ENCODE measurements at places on chromosomes 5 and 9.

DNA sequence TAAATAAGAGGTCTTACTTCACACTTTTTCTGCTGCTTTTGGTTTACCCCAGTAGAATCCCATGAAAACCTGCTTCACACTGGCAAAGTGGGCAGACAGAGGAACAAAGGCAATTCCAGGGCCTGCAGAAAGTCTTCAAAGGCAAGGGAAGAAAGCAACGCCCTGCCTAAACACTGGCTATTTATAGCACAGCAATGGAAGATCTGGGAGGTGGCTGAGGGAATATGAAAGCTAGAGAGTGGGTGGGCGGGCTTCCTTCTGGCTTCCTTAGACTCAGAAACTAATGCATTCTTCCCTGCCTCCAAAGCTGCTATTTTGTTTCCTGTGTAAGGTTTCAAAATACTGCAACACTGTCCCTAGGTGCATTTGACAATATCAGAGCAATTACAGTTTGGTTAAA is 46.8 kb downstream of the ELAVL2 start:
- DNase-seq, result no peak

DNA sequence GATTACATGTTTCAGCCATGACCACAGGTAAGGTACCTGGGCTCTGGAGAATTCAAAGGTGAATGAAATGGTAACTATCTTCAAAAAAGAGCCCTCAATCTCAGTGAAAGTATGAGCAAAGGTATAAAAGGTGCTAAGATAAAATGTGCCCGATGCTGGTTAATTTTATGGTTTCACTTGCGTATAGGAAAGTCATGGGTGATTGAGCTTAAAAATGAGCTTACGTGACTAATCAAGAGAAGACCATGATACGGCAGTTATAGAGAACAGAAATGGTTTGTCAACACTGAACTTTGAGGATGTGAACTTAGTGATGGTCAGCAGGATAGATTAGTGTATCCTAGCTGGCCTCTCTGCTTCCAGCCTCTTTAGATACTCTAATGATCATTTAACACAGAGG is 320.1 kb downstream of the DEPDC1B start:
- no peak for DNase-seq

GRCh38 chr5:119131530-119132304 is 60.8 kb downstream of the DMXL1 start:
- DNase-seq, result no peak

- no peak for DNase-seq
Measured at GRCh38 chr9:34628656-34629490, at the start of gene ARID3C. Gene ARID3C (minus strand): TSS chr9:34629066. CDS start chr9:34628014, 1,052 bp downstream.

GRCh38 chr9:131346559-131346958 is 47.3 kb upstream of the PRRC2B start:
- DNase-seq, result no peak

DNA sequence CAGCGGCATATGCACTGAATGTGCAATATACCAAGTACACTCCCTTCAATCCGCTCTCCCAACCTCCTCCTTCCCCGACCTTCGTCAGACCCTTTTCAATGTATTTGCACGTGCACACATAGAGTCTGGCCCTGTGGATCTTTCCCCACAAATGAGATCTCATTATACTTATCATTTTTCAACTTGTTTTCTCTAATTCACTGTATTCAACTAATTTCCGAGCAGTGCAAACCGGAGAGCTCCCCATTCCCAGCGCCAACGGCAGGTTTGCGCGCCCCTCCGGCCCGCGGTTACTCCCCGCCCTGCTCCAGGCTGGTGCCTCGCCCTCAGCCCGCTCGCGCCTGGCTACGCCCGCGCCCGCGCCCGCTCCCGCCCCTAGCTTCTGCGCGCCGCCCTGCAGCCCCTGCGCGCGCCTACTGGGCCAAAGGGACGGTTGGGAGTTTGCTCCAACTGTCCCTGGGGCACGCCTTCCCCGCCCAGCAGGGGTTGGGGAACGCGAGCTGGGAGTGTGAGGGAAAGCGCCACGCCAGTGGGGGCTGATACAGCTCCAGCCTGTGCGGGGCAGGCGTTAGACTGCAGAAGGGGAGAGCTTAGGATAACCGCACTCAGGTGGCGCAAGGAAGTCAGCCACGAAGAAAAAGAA is 3.3 kb upstream of the CDC20B start:
- DNase-seq, result no peak

DNA sequence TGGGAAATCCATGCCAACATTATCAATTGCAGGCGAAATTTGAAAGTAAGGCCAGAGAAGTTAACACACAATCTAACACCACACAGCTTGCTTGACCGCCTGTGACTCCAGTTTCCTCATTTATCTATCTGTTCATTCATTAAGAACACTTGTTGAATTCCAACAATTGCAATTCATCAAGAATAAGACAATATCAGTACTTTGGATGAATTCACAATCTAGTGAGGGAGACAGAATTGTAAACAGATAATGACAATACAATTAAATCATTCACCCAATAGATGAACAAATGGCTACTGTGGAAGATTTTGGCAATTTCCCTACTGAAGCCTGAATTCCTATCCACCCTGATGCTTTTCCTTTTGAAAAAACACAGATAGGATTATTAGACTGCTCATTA is 181.6 kb downstream of the TRIM36 start:
- DNase-seq, result no peak

DNA sequence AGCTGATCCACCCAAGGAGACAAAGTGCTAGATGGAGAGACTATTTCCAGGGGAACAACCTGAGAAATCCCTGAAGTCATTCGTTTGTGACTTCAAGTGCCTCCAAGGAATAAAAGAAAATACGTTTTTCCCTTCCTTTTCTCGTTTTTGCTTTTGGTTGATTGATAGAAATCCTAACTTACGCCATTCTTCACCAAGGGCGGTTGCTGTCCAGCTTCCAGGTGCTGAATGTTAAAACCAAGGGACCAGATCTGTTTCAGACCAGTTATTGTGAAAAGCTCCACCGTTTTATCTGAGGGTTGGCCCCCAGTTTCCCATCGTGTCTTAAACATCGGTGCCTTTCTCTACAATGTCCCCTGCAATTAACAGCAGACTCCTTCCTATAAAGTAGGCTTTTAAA is 600.7 kb upstream of the SGCD start:
- no peak for DNase-seq

DNA sequence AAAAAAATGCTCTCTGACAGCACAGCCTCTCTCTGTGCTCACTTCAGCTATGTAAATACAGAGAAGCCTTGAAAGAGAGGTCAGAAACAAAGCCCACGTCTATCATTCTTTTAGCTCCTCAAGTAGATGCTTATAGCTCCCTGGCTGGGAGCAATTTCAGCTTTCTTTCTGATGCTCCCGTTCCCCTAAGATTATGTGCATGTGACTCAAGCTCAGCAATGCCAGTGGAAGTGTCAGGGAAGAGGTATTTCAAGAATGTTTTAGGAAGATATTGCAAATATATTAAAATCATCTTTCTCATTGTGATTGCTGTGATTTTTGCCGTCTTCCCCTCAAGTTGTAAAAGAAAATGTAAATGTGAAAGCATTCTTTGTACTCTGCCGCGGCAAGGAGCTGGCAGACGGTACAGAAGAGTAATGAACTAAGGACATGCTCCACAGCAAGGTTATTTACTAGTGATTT is 1353.7 kb upstream of the ACO1 start:
- no peak for DNase-seq

DNA sequence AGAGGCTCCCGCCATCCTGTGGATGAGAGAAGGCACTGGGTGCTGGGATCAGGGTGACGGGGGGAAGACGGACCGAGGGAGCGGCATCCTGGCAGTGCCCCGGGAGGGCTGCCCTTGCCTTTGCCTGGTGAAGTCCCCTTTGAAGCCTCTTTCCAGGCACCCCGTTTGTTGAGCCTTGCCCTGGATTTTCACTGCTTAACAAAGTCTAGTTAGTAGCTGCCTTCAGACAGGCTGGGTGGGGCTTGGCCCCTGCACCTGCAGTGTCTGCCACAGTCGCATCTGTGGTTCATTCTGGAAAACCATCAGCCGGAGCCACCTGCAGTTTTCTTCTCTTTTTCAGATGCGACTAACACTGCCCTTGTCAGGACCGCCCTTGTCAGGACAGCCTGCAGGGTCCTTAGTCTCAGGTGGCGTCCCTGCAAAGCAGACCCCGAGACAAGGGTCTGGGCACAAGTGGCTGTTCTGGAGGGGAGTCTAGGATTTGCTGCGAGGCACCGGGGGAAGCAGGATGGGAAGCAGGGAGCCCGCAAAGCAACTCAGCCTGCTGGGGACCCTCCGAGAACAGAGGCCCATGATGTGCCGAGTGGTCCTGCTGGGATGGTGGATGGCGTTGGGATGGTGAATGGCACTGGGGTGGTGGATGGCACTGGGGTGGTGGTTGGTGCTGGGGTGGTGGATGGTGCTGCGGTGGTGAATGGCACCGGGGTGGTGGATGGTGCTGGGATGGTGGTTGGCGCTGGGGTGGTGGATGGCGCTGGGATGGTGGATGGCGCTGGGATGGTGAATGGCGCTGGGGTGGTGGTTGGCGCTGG is 147.9 kb upstream of the COL5A1 start:
- no peak for DNase-seq

DNA sequence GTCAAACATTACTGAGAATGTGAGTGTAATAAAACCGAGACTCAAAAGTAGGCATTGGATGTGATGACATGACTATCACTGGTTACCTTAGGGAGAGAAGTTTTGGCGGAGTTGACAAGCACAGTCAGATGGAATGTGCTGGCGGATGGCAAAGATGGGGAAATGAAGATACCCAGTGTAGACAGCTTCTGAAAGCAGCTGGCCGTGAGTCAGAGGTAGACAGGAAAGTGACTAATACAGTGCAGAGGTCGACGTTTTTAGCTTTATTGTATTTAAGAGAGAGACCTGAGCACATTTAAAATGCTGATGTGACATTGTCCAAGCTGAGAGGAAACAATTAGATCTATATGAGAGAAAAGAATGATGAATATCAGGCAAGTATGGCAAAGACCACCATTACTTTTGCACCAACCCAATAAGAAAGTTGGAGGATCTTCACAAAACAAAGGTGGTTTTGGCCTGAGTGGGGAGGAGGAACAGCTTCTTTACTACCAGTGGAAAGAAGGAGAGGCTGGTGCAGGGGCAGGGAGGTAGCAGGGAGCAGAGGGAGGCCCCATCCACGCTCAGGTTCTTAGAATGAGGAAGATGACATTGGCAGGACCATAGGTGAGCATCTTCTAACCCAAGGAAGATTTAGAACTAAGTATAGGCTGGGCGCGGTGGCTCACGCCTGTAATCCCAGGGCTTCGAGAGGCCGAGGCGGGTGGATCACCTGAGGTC is 36.7 kb upstream of the KCNIP1 start:
- no peak for DNase-seq

- DNase-seq, result no peak
Measured at GRCh38 chr5:76341651-76342334, 61.3 kb upstream of the IQGAP2 start.

GRCh38 chr9:20508242-20508641 is 114.1 kb downstream of the MLLT3 start:
- DNase-seq, result peak; percentile 13

GRCh38 chr5:110651507-110651906 is 75.0 kb downstream of the TMEM232 start:
- DNase-seq, result no peak

GRCh38 chr5:146646441-146646840 is 130.5 kb upstream of the GPR151 start:
- DNase-seq, result no peak

- no peak for DNase-seq
Measured at GRCh38 chr9:136951541-136952320, at the start of gene LCN12. Gene LCN12 (plus strand): TSS chr9:136952273. CDS start chr9:136952328, 55 bp downstream.

- DNase-seq, result no peak
Measured at GRCh38 chr9:127233989-127234388, 30.6 kb upstream of the GARNL3 start.

GRCh38 chr5:149999866-150000255 is 593 bp downstream of the TIGD6 start:
- DNase-seq, result no peak

GRCh38 chr5:171789353-171789752 is 3.7 kb downstream of the SMIM23 start:
- DNase-seq, result no peak

DNA sequence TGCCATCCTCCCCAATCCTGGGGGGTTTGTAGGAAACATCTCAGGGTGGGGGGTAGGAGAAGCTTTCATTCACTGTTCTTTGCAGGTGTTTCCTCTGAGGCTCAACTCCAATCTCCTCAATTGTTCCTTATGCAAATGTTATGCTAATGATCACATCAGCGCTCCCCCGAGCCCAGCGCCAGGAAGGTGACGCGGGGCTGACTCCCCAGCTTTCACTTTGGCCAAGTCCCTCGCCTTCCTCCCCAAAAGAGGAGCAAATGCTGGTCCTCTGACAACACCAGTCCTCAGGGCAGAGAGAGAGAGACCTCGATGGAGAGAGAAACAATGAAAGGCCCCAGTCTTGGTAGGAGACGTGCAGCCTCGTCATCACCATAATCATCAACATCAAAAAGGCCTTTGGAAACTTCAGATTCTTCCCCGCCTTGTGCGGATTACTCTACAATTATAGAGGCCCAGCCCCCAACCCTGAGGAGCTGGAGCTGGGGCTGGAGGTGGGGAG is 39.1 kb downstream of the PCDH1 start:
- no peak for DNase-seq

- DNase-seq, result no peak
Measured at GRCh38 chr5:177495243-177496060, 2.0 kb downstream of the PDLIM7 start.

GRCh38 chr9:76289042-76289441 is 105.2 kb downstream of the RFK start:
- DNase-seq, result no peak

- no peak for DNase-seq
Measured at GRCh38 chr5:68759593-68759992, 334.2 kb upstream of the SLC30A5 start.

- DNase-seq, result no peak
Measured at GRCh38 chr5:125065741-125066140, 319.3 kb upstream of the ZNF608 start.

DNA sequence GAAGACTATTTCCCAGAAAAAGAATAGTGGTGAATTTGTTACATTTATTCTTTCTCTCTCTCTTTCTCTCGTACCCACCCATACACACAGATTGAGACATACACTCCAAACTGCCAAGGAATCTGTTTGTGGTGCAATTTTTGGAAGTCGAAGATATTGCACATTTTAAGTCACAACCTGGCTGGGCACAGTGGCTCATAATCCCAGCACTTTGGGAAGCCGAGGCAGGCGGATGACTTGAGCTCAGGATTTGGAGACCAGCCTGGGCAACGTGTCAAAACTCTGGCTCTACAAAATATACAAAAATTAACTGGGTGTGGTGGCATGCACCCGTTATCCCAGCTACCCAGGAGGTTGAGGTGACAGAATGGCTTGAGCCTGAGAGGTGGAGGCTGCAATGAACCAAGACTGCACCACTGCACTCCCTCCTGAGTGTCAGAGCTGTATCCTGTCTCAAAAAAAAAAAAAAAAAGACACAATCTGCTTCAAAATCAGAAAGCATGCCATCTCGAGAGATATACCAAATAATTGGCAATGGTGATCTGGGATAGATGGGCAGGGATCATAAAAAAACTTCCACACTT is 19.2 kb upstream of the PLIN2 start:
- no peak for DNase-seq

DNA sequence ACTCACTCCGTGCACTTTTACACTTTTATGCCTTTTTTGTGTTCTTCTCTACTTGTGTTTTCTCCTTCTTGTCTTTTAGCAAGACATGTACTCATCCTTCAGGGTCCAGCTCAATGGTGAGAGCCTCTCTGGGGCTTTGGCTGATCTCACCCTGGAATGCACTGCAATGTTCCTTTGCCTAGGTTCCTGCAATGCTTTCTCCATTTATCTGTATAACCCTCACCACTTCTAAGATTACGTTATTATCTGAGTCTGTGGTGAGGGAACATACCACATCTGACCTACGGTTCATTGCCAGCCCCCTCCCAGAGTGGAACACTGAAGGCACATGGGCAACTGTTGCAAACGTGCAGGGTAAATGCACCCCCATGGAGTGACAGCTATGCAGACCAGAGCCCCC is 47.3 kb downstream of the KCNIP1 start:
- no peak for DNase-seq

Measured in GM12892 (cell line).